Suprapubic skin (tissue), 4 donors: ENCODE measurements at places on chromosomes 5 and 9.

GRCh38 chr9:90822866-90823265, 21.2 kb downstream of the SYK start:
- no peak for DNase-seq

- no peak for DNase-seq
Measured at GRCh38 chr9:106964329-106964728, 101.4 kb downstream of the ZNF462 start.

GRCh38 chr5:139025651-139026050, 150.5 kb upstream of the LRRTM2 start:
- no peak for DNase-seq

DNA sequence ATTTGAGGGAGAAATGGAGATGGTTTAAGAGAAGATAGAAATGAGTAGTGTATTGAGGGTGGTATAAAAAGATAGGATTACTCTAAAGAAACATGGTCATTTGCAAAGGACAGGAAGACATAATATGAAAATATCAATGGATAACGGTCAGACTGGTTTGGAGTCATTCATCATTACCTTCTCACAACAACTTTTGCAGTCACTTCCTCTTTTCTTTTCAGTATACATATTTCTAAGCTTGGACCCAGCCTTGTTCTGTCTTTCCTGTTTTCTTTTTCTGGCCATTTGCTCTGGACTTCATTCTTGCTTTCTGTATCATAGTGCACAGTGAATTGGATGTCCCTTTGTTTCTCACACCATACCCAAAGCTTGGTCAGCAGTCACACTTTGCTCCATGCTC, 966.5 kb upstream of the TYRP1 start:
- no peak for DNase-seq

DNA sequence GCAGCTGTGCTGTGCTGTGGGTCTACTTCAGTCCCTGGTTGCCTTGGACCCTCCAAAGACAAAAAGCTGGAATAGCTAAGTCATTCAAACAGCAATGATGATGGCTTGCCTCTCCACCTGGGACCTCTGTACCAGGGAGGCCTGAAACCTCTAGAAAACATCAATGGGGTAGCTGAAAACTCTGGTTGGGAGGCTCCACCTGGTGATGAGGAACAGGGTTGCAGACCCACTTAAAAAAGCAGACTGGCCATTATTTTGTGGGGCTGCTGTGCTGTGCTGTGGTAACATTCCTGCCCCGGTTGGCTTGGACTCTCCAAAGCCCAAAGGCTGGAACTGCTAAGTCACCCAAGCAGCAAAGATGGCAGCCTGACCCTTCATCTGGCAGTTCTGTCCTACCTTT, 839.3 kb upstream of the ARRDC3 start:
- DNase-seq, result no peak
